ENCODE measurements at places on chromosomes 11 and 22.

DNA sequence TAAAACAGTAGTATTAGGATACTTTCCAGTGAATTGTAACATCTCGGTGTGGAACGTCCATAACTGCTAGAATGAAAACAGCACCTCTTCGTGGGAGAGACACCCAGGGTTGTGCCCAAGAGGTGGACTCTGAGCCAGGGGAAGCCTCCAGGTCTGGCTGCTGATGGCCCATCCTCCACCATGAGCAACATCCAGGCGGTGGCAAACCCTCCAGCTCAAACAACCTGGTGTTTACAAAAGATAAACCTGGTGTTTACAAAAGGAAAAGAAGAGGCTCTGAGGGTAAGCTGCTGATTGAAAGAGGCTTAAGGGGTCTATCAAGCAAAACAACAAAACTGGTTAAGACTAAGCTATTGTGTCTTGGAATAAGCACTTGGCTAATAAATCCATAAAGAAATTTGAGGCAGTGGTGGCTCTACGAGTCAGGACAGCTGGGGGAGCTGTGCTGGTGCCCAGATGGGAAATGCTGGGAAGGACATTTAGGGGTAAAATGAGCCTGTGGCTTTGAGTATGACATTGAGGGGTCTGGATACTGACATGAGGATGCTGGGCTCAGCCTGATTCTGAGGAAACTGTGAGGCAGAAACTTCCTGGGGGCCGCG is 909.0 kb downstream of the BRD1 start:
- no peaks in the 10 kb centered on the region for H3K27me3 ChIP-seq
- no peaks in the 10 kb centered on the region for H3K36me3 ChIP-seq
- peak; percentile 7 for DNase-seq

GRCh38 chr22:46087816-46088277 is 62.5 kb upstream of the PPARA start:
- no peak for DNase-seq
- no peak overlapping the region for H3K27ac ChIP-seq
- H3K4me3 ChIP-seq = no peak overlapping the region
- no peaks in the 10 kb centered on the region for H3K27me3 ChIP-seq
- no peaks in the 10 kb centered on the region for H3K36me3 ChIP-seq
- peaks cover 8% of the 10 kb centered on the region for H3K4me1 ChIP-seq

- H3K36me3 ChIP-seq = no peaks in the 10 kb centered on the region
- DNase-seq = no peak
- H3K27ac ChIP-seq = no peak overlapping the region
- no peak overlapping the region for H3K4me3 ChIP-seq
- H3K27me3 ChIP-seq = peaks cover 12% of the 10 kb centered on the region
- H3K4me1 ChIP-seq = no peaks in the 10 kb centered on the region
Measured at GRCh38 chr11:45031912-45032519, 81.3 kb upstream of the TP53I11 start.

DNA sequence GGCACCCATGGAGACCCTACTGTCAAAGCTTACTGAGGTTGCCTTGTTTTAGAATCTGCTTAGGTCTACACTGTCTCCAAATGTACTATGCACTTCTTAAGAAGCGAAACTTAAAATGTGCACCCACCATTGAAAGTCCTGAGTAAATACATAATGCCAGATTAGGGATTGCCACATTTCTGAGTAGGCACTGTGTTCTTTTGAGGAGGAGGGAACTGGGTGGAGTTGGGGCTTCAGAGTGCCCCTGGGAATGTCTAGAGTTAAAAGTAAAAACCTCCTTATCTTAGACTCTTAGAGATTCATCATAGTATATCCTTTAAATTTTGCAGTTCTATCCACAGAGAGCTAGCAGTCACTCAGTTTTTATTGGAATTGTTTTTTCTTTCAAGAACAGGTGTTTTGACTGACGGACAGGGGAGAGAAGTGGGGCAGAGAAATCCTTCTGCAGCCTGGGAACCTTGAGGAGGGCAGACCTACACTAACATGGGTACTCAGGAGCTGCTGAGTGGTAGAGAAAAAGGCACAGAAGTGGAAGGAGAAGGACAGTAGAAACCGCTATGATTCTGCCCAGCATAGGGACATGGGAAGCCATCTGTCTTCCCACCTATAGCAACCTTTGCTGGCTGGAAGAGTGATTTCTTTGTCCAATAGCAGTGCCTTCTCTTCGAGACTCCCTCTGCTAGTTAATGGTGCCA is 33.4 kb upstream of the MICAL2 start:
- DNase-seq = no peak
- no peaks in the 10 kb centered on the region for H3K36me3 ChIP-seq
- no peaks in the 10 kb centered on the region for H3K4me1 ChIP-seq
- H3K4me3 ChIP-seq = no peak overlapping the region
- peaks cover 14% of the 10 kb centered on the region for H3K27me3 ChIP-seq

- H3K27ac ChIP-seq = no peak overlapping the region
- no peaks in the 10 kb centered on the region for H3K4me1 ChIP-seq
- H3K36me3 ChIP-seq = no peaks in the 10 kb centered on the region
- no peak for DNase-seq
- peaks cover 2% of the 10 kb centered on the region for H3K27me3 ChIP-seq
- no peak overlapping the region for H3K4me3 ChIP-seq
Measured at GRCh38 chr22:46442217-46442853, 95.1 kb downstream of the CELSR1 start.

GRCh38 chr11:117986981-117987574 is 884 bp downstream of the IL10RA start:
- peak overlapping the region; percentile 96 for H3K4me3 ChIP-seq
- H3K4me1 ChIP-seq = peaks cover 70% of the 10 kb centered on the region
- no peaks in the 10 kb centered on the region for H3K27me3 ChIP-seq
- H3K27ac ChIP-seq = peak overlapping the region; percentile 97
- DNase-seq = peak; percentile 84

GRCh38 chr22:28955817-28956216 is 72.4 kb downstream of the ZNRF3 start:
- no peaks in the 10 kb centered on the region for H3K36me3 ChIP-seq
- H3K4me3 ChIP-seq = no peak overlapping the region
- DNase-seq = peak; percentile 92
- H3K27me3 ChIP-seq = peaks cover 92% of the 10 kb centered on the region
- H3K4me1 ChIP-seq = peaks cover 17% of the 10 kb centered on the region

DNA sequence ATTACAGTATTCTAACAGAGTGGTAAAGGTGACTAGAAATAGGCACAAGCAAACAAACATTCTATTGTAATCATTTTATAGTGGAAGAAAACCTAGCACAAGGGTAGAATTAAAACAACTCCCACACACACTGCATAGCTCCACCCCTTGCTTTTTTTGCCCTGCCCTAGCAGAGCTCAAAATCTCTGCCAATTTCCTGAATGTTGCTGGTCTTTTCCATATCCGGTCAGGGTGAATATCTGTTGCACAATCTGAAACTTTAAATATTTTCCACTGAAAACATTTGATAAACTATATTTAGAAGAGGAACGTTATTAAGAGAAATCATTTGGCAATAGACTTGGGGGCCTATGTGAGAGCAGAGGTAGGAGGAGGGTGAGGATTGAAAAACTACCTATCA is 2.7 kb downstream of the SPA17 start:
- H3K4me1 ChIP-seq = peaks cover 31% of the 10 kb centered on the region
- H3K36me3 ChIP-seq = peaks cover 1% of the 10 kb centered on the region
- peaks cover 4% of the 10 kb centered on the region for H3K27me3 ChIP-seq
- H3K4me3 ChIP-seq = no peak overlapping the region
- no peak overlapping the region for H3K27ac ChIP-seq
- DNase-seq = no peak

- no peak overlapping the region for H3K4me3 ChIP-seq
- no peak overlapping the region for H3K27ac ChIP-seq
- H3K36me3 ChIP-seq = no peaks in the 10 kb centered on the region
- no peaks in the 10 kb centered on the region for H3K4me1 ChIP-seq
- no peaks in the 10 kb centered on the region for H3K27me3 ChIP-seq
- no peak for DNase-seq
Measured at GRCh38 chr11:89613911-89614310, 96.2 kb upstream of the TRIM77 start.

- peaks cover 25% of the 10 kb centered on the region for H3K27me3 ChIP-seq
- H3K4me1 ChIP-seq = no peaks in the 10 kb centered on the region
- DNase-seq = no peak
- no peak overlapping the region for H3K4me3 ChIP-seq
- no peak overlapping the region for H3K27ac ChIP-seq
- no peaks in the 10 kb centered on the region for H3K36me3 ChIP-seq
Measured at GRCh38 chr11:79431535-79431934, 9.3 kb downstream of the TENM4 start.

- H3K4me3 ChIP-seq = no peak overlapping the region
- no peaks in the 10 kb centered on the region for H3K4me1 ChIP-seq
- no peak for DNase-seq
Measured at GRCh38 chr11:58629857-58630256, 7.4 kb downstream of the CNTF start.

DNA sequence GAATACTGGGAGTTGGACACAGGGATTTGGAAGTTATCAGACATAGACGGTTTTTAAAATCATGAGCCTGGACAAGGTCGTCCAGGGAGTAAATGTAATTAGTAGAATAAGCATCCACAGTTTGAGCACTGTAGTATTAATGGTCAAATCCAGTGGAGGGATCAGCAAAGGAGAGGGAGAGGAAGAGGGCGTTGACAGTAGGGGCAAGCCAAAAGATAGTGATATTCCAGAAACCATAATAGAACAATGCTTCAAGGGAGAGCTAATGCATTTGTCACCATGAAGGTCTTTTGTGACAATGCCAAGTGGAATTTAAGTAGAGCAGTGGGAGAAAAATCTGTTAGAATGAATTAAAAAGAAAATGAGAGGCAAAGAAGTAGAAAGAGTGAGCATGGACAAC is 68.9 kb upstream of the SLC5A12 start:
- H3K4me1 ChIP-seq = no peaks in the 10 kb centered on the region
- no peak overlapping the region for H3K4me3 ChIP-seq
- H3K27me3 ChIP-seq = no peaks in the 10 kb centered on the region
- H3K27ac ChIP-seq = no peak overlapping the region
- DNase-seq = no peak

DNA sequence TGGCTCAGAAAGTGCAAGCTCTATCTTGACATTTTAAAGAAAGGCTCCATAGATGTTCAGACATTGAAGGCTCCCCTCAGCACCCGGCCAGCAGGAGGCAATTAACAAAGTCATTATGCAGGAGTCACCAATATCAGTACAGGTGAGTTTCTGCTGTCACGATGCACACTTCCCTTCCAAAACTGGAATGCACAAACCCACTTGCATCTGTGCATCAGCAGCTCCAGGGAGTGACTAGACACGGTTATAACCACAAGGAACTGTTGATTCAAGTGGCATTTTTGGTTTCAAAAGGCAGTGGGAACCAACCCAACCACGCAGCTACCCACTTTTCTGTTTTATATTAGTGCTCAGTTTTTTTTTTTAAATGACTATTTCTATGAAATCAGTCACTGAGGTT is 293.9 kb upstream of the NARS2 start:
- H3K4me3 ChIP-seq = no peak overlapping the region
- no peaks in the 10 kb centered on the region for H3K36me3 ChIP-seq
- no peaks in the 10 kb centered on the region for H3K4me1 ChIP-seq
- DNase-seq = no peak
- H3K27me3 ChIP-seq = peaks cover 14% of the 10 kb centered on the region

DNA sequence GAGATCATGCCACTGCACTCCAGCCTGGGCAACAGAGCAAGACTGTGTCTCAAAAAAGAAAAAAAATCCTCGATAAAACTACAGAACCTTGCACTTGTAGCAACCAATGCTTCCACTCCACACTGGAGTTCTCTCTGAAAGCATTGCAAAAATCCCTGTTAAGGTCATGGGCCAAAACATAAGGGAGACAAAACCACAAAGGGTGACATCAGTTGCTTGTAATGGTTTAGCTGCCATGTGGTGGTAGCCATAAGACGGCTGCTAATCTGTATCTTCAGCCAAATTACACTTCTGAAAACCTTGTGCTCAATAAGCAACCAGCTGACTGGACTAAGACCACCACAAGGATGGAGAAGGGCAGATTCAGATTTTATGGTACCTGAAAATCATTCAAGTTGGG is 20.6 kb upstream of the TPH1 start:
- no peaks in the 10 kb centered on the region for H3K36me3 ChIP-seq
- no peak for DNase-seq
- no peaks in the 10 kb centered on the region for H3K4me1 ChIP-seq

DNA sequence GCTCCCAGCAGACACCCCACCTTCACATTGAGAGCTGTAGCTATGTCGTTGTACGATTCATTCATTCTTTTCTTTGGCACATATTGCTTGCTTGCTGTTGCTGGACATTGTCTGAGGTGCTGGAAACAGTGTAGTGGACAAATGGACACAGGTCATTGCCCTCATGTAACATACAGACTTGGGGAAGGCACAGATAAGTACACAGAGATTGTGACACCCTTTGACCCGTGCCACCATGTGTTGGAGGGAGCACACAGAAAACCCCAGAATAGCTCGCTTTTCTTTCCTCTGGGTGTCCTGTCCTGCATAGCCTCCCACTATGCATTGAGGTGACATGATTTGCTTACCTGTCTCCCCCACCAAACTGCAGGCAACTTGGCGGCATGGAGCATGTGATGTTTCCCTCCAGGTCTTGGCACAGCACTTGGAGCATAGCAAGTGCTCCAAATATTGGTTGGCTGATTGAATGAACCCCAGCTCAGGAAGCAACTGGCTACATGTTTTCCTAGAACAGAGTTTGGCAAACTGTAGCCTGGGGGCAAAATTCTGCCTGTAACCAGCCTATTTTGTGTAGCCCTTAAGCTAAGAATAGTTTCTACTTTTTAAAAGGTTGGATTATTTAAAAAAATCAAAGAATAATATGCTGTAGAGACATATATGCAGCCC is 30.9 kb upstream of the NECTIN1 start:
- H3K4me3 ChIP-seq = no peak overlapping the region
- no peaks in the 10 kb centered on the region for H3K36me3 ChIP-seq
- no peak for DNase-seq
- H3K27me3 ChIP-seq = peaks cover 11% of the 10 kb centered on the region
- no peak overlapping the region for H3K27ac ChIP-seq

GRCh38 chr11:130043575-130043974 is 26.1 kb upstream of the APLP2 start:
- H3K4me3 ChIP-seq = no peak overlapping the region
- no peaks in the 10 kb centered on the region for H3K36me3 ChIP-seq
- H3K4me1 ChIP-seq = no peaks in the 10 kb centered on the region
- H3K27me3 ChIP-seq = peaks cover 8% of the 10 kb centered on the region
- DNase-seq = no peak
